Activated CD4-positive, alpha-beta T cell treated with anti-CD3 and anti-CD28 coated beads, Interleukin-2, amount 10 ng/mL, durations not matched to agents 24 days and 14 days (primary cell): ENCODE measurements at places on chromosomes 5 and 9. TPM values are rescaled to one million over a fixed set of nuclear protein-coding genes. Genes with fewer than 3 reads are reported as not detected.

- no peak overlapping the region for H3K4me3 ChIP-seq
- H3K36me3 ChIP-seq, result no peaks in the 10 kb centered on the region
- no peaks in the 10 kb centered on the region for H3K4me1 ChIP-seq
- no peak overlapping the region for H3K27ac ChIP-seq
- peak; percentile 40 for DNase-seq
Observed at GRCh38 chr5:118553662-118554061, 434.7 kb downstream of the DTWD2 start.

- H3K27me3 ChIP-seq, result peaks cover 8% of the 10 kb centered on the region
- H3K36me3 ChIP-seq, result no peaks in the 10 kb centered on the region
- H3K4me1 ChIP-seq, result no peaks in the 10 kb centered on the region
- DNase-seq, result no peak
- H3K27ac ChIP-seq, result peak overlapping the region; percentile 25
Observed at GRCh38 chr5:135141303-135142268, 107.6 kb upstream of the PITX1 start.

GRCh38 chr9:77648234-77649108, at the start of gene GNA14:
GNA14 (minus strand) TSS chr9:77648322; CDS start chr9:77647793, 529 bp downstream.
- H3K27me3 ChIP-seq, result peaks cover 55% of the 10 kb centered on the region
- peak within 1 kb of the TSS; percentile 79 for H3K4me3 ChIP-seq
- DNase-seq, result peak; percentile 58
- H3K4me1 ChIP-seq, result peaks cover 5% of the 10 kb centered on the region
- H3K36me3 ChIP-seq, result no peaks in the 10 kb centered on the region
- H3K27ac ChIP-seq, result no peak within 1 kb of the TSS

DNA sequence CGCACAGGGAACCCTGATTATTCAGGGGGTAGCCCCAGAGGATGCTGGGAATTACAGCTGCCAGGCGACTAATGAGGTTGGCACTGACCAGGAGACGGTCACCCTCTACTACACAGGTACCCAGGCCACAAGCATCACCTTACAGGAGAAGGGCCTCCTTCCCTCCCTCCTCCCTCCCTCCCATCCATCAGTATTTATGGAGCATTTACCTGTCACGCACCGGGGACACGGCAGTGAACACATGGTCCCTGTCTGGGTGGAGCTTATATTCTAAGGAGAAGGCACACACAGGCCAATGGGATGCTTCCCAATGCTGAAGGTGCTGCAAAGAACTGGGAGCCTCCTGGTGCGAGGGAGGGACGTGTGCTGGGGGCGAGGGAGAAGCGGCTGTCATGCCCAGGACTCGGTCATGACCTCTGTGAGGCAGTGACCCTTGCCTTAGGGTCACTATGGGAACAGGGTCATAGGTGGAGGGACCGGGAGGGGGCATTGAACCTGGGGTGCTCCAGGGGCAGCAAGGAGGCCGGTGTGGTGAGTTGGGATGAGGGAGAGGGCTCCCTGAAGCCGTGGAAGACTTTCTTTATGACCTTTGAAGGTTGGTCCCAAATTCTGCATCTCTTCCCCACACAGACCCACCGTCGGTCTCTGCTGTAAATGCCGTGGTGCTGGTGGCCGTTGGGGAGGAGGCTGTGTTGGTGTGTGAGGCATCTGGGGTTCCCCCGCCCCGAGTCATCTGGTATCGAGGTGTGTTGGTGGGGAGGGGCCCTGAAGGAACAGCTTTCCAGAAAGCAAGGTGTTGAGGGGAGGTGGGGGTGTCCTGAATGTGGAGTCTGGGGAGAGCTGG, 41.5 kb downstream of the HMCN2 start:
- no peak for DNase-seq
- H3K36me3 ChIP-seq, result no peaks in the 10 kb centered on the region
- H3K4me3 ChIP-seq, result no peak overlapping the region
- no peaks in the 10 kb centered on the region for H3K4me1 ChIP-seq
- H3K27me3 ChIP-seq, result no peaks in the 10 kb centered on the region

- no peaks in the 10 kb centered on the region for H3K36me3 ChIP-seq
- no peak overlapping the region for H3K27ac ChIP-seq
- DNase-seq, result no peak
- no peak overlapping the region for H3K4me3 ChIP-seq
- H3K4me1 ChIP-seq, result peaks cover 15% of the 10 kb centered on the region
Observed at GRCh38 chr5:132549576-132549975, 6.3 kb upstream of the IL5 start.

DNA sequence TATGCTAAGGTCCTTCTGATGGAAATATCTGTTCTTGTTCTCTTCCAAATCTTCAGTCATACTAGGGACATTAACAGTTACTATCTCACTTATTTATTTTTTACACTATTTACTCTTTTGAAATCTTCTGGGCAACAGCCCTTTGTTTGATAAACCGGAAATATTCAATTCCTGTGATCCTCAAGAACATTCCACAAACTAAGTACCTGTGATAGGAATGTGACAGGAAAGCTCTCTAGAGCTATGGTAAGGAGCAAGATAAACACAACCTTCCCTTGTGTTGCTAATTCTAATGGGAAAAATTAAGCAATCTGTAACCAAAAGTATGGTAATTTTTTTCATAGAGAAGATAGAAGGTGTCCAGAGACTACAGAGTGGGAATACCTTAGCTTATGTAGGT, 22.0 kb upstream of the ANKRD34B start:
- H3K36me3 ChIP-seq, result no peaks in the 10 kb centered on the region
- no peaks in the 10 kb centered on the region for H3K4me1 ChIP-seq
- no peak for DNase-seq
- no peak overlapping the region for H3K27ac ChIP-seq

GRCh38 chr9:125513303-125513667, 193.7 kb downstream of the MAPKAP1 start:
- no peaks in the 10 kb centered on the region for H3K27me3 ChIP-seq
- no peak for DNase-seq
- H3K4me1 ChIP-seq, result peaks cover 13% of the 10 kb centered on the region
- no peak overlapping the region for H3K4me3 ChIP-seq

DNA sequence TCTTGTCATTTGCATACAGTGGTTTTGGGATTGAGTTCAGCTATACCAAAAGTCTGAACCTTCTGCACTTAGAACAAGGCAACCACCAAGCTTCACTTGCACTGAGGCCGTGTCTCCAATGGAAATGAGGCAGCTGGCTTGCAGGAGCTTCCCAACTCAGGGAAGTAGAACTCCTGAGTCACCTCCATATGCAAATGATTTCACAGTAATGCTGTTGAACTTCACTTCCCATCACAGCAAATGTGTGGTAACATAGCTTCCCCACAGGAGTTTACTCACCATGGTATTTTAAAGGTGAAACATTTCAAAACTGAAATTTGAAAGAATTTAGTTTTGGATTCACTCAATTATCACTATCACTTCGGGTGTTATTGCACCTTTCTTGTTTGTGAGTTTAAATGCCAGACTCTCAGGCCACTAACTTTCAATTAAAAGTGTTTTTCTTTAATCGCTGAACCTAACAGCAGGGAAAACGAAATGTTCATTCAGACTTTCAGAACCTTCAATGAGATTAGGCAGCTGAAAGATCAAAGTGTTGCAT, 9.0 kb downstream of the CD274 start:
- DNase-seq, result peak; percentile 75
- H3K4me3 ChIP-seq, result peak overlapping the region; percentile 81
- peaks cover 58% of the 10 kb centered on the region for H3K4me1 ChIP-seq
- peaks cover 81% of the 10 kb centered on the region for H3K36me3 ChIP-seq
- H3K27me3 ChIP-seq, result no peaks in the 10 kb centered on the region
- H3K27ac ChIP-seq, result peak overlapping the region; percentile 85

DNA sequence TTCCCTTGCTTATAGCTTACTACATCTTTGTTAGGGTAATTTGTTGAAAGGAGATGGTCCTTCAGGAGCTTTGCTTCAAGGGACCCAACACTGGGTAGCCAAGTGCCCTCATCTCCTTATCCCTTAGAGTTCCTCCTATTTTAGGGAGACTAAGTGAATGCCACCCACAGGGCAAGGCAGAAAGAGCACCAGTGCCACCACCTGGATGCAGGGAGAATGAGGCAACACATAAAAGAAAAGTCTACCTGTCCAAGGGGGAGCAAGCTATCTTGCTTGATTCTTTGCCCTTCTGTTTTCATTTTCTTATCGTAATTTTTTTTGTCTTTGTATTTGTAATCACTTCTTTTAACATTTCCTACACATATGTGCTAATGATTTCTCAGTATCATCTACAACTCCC, 205.5 kb downstream of the NPR3 start:
- H3K27me3 ChIP-seq, result no peaks in the 10 kb centered on the region
- H3K27ac ChIP-seq, result no peak overlapping the region
- DNase-seq, result no peak

DNA sequence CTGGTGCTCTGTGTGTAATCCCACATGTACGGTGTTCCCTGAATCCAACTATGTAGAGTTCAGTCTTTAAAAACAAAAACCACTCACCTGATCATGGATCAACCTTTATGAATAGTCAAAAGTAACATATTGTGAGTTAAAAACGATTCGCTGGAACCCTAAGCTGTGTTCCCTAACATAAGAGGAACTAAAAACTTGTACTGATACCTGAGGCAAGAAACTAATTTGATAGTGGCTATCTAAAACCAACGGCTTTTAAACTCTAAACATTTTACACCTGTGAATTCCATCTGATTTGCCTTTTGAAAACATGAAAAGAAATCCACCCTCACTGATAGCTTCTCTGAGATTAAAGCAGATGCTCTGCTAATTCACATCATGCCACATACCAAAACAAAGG, 101.5 kb downstream of the DEPDC1B start:
- peaks cover 22% of the 10 kb centered on the region for H3K36me3 ChIP-seq
- peaks cover 17% of the 10 kb centered on the region for H3K4me1 ChIP-seq
- no peak for DNase-seq
- no peaks in the 10 kb centered on the region for H3K27me3 ChIP-seq
- H3K27ac ChIP-seq, result no peak overlapping the region

GRCh38 chr9:131635285-131635684, 90.0 kb downstream of the PRRT1B start:
- peaks cover 51% of the 10 kb centered on the region for H3K4me1 ChIP-seq
- H3K4me3 ChIP-seq, result peak overlapping the region; percentile 40
- peak; percentile 93 for DNase-seq
- no peaks in the 10 kb centered on the region for H3K27me3 ChIP-seq
- H3K27ac ChIP-seq, result peak overlapping the region; percentile 89
- peaks cover 61% of the 10 kb centered on the region for H3K36me3 ChIP-seq

DNA sequence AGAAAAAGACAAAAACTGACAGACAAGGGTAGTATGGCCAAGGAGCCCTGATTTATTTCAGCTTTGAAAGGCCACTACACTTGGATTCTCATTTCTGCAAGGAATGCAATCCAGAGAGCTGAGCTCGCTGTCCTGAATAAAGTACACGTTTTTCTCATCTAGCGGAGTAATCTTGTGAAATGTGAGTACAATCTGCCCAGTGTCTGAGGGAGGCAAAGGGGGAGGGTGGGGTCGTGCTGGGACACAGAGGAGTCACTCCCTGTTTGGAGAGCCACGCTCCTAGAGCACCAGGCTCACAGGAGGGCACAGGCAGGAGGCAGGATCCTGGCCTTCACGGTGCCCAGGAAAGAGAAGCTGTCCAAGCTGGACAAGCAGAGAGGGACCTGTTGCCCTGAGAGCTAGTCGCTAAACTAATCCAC, 51.0 kb upstream of the IFNK start:
- H3K27ac ChIP-seq, result no peak overlapping the region
- no peak for DNase-seq
- no peak overlapping the region for H3K4me3 ChIP-seq
- H3K4me1 ChIP-seq, result peaks cover 10% of the 10 kb centered on the region
- H3K27me3 ChIP-seq, result no peaks in the 10 kb centered on the region

- no peak overlapping the region for H3K4me3 ChIP-seq
- no peak for DNase-seq
- H3K27me3 ChIP-seq, result peaks cover 6% of the 10 kb centered on the region
- no peaks in the 10 kb centered on the region for H3K36me3 ChIP-seq
- H3K4me1 ChIP-seq, result no peaks in the 10 kb centered on the region
Observed at GRCh38 chr5:43275391-43275790, 37.8 kb downstream of the HMGCS1 start.

DNA sequence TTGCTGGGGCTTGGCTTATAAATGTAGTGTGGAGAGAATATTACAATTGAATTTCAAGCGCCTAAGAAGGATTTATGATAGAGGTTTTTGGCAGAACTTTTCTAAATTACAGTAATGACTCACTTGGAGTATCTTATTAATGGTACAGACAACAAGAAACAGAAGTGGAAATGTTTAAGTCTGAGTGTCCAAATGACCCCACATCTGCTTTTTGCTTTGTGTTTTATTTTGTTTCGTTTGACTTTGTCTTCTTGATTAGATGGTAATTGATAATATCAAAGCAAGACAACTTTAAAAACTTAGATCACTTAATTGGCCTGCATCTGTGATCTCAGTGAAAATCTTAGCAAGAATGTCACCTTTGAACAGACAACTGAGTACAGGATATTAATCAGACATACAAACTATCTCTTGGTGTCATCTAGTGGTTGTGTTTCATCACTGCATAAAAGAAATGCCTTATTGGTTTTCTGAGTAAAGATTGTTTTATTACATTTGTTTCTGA, 577.4 kb downstream of the ISL1 start:
- DNase-seq, result no peak
- no peaks in the 10 kb centered on the region for H3K27me3 ChIP-seq
- no peaks in the 10 kb centered on the region for H3K4me1 ChIP-seq
- H3K4me3 ChIP-seq, result no peak overlapping the region
- H3K27ac ChIP-seq, result no peak overlapping the region
- H3K36me3 ChIP-seq, result no peaks in the 10 kb centered on the region

DNA sequence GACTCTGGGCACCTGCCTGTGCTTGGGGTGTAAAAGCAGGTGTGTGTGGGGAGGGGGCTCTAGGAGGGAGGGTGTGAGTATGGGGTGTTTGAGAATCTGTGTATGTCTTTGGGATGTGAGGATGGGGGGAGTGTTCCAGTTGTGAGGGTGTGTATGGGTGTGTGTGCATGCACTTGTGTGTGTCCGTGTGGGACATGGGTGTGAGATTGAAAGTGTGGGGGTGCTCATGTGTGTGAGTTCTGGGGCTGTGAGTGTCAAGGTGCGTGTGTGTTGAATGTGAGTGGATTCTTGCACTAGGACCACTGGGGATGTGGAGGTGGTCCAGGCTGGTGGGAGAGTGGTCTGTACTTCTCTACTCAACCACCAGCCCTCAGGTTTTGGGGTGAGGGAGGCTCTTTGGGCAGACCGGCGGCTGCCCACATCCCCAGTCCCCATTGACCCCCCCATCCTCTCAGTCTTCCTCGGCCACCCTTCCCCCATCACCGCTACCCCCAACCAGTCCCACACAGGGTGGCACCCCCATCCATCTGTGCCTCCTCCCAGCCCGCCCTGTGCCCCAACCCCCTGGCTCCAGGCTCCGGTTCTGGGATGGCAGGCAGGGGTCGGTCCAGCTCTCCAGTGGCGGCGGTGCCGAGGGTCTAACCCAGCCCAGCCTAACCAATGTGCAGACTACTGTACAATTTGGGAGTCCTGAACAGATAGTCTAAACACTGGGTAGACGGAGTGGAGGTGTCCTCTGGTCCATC, 31.5 kb downstream of the GOLGA2 start:
- H3K4me1 ChIP-seq, result peaks cover 8% of the 10 kb centered on the region
- H3K27ac ChIP-seq, result no peak overlapping the region
- H3K27me3 ChIP-seq, result peaks cover 19% of the 10 kb centered on the region

PCDHAC2 gene
- total RNA-seq, result not detected in 2 replicates

ENTPD2 gene
- 0.21 TPM in 1 of 2 replicates, not detected in the other for total RNA-seq

LURAP1L gene
- total RNA-seq, result not detected in 2 replicates

THG1L gene
- total RNA-seq, result 25.0 and 26.7 TPM in 2 replicates

REEP2 gene
- 3.5 and 4.6 TPM in 2 replicates for total RNA-seq

AQP7 gene
- not detected in 2 replicates for total RNA-seq

CA9 gene
- 0.52 and 0.82 TPM in 2 replicates for total RNA-seq

SLC34A1 gene
- not detected in 2 replicates for total RNA-seq
